Epithelial cell of proximal tubule (primary cell): ENCODE measurements at places on chromosomes 7 and 10. TPM values are rescaled to one million over a fixed set of nuclear protein-coding genes. Genes with fewer than 3 reads are reported as not detected.

- DNase-seq = no peak
Measured at GRCh38 chr7:113677811-113678210, 241.0 kb downstream of the PPP1R3A start.

Gene ZNF438
- total RNA-seq = 3.9 and 4.2 TPM in 2 replicates

DNA sequence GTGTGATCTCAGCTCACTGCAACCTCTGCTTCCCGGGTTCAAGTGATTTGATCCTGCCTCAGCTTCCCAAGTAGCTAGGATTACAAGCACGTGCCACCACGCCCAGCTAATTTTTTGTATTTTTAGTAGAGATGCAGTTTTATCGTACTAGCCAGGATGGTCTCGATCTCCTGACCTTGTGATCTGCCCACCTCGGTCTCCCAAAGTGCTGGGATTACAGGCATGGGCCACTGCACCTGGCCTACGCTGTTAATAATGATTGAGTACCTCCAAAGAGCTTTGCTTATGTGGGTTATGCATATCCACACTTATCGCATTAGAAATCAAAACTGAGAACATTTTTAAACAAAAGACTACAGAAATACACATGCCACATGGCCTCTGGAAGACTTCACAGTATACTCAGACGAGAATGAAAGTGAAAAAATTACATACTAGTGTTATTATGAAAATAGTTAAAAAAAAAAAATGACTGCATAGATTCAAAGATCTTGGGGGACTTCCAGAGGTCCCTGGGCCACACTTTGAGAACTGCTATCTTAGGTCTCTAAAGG lies 25.4 kb downstream of the RPP38 start:
- no peak for DNase-seq

Gene SLC13A1
- total RNA-seq = not detected in 2 replicates

- DNase-seq = no peak
Measured at GRCh38 chr7:73342645-73343044, 14.7 kb downstream of the FKBP6 start.
